CD4-positive, alpha-beta T cell treated with Interferon alpha-2 for 1 hour (primary cell): ENCODE measurements at places on chromosomes 5 and 9.
A peak's percentile ranks its signal among the peaks of the same experiment; 100 is the strongest.

- no peak for DNase-seq
Measured at GRCh38 chr9:19995619-19996018, 206.8 kb upstream of the SLC24A2 start.

GRCh38 chr5:131749138-131749537, 47.7 kb downstream of the FNIP1 start:
- no peak for DNase-seq

GRCh38 chr9:130940693-130941576, 1.9 kb upstream of the FIBCD1 start:
- peak; percentile 60 for DNase-seq

DNA sequence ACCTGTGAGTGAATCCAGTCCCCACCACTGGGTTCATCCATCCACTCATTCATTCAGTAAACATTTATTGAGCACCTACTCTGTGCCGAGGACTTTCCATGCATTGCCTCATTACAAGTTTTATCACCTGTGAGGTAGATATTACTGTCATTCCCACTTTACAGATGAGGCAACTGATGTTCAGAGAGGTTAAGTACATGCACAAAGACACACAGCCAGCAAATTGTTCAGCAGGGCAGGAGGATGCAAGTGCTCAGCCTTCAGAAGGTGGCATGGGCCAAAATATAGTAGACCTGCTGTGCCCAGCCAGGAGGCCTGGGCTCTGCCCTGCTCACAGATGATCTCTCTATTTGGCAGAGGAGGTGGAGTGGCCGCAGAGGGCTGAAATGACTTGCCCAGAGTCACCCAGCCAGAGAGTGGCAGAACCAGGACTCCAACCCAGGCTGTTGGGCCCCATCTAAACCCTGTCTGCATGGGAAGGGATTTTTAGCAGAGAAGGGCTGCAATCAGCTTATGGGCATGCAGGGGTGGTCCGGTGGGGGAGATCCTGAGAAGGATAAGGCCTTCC, 7.6 kb upstream of the NEURL1B start:
- DNase-seq: no peak

DNA sequence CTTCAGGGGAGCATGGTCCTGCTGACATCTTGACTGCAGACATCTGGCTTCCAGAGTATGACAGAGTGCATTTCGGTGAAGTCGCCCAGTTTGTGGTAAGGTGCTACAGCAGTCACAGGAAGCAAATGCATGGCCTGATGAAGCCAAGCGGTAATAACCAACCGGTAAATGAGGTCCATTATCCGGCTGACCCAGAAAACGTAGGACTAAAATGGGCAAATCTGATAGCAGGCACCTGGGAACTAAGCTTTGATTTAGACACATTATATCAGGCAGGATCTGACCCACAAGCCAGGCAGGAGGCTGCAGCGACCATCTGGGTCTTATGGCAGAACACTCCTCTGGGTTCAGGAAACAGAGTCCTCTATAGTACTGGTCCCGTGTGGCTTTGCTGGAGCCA, 454.6 kb downstream of the GADD45G start:
- DNase-seq: no peak
